ENCODE measurements at places on chromosomes 7 and 10. TPM values are rescaled to one million over a fixed set of nuclear protein-coding genes. Genes with fewer than 3 reads are reported as not detected.

DNA sequence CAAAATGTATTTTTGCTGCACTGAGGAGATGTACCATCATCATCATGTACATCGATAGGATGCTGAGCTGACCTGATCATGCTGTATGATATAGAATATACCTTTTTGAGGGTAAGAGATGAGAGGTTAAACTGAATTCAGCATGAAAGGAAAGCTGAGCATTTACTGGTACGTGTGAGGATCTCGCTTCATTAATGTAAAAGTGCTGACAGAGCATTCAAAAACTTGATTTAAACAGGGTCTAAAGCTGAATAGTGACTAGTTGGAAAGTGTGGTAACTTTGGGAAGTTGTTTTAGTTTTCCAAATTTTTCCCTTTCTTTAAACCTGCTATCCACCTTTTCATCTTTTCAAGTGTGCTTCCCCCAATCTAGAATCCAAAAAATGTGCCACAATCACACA is 28.5 kb upstream of the COL1A2 start:
- no peak for DNase-seq

- no peak for DNase-seq
Observed at GRCh38 chr7:47441796-47442604, 139.9 kb downstream of the TNS3 start.

- DNase-seq, result no peak
Observed at GRCh38 chr10:21401196-21401595, 124.3 kb downstream of the SKIDA1 start.

DNA sequence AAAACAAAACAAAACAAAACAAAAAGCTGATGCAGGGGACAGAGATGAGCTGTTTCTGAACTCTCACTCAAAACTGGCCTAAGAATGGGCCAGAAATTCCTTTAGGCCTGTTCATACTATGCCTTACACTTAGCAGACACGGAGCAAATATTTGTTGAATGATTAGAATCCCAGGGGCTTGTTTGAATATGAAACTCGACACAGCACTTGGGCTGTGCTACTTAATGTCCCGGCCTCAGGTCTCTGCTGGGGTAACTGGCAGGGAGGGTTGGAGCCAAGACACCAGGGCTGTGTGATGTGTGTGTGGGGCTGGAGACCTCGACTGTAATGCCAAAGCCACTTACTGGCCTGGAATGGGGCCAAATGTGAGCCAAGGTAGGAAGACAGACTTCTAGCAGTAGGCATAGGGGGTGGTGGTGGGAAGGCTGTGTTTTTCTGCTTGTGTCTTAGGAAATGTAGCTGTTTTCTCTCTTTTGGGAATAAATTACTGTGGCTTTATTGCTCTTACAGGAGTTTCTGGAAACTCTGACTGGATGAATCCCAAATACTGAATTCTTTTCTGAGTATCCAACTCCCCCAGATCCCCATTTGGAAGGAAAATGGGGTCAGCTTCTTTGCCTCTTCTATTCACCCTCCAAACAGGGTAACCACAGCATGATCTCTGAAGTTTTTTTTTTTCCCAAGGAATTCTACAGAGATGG is 66.7 kb downstream of the EMX2 start:
- no peak for DNase-seq

- no peak for DNase-seq
Observed at GRCh38 chr10:71516890-71517289, 120.2 kb downstream of the CDH23 start.

GRCh38 chr10:87694011-87694794 is 34.5 kb downstream of the PAPSS2 start:
- no peak for DNase-seq

GRCh38 chr7:121288894-121289293 is 39.9 kb upstream of the WNT16 start:
- no peak for DNase-seq

GRCh38 chr10:110214371-110214826 is 7.0 kb downstream of the MXI1 start:
- DNase-seq, result no peak

DNA sequence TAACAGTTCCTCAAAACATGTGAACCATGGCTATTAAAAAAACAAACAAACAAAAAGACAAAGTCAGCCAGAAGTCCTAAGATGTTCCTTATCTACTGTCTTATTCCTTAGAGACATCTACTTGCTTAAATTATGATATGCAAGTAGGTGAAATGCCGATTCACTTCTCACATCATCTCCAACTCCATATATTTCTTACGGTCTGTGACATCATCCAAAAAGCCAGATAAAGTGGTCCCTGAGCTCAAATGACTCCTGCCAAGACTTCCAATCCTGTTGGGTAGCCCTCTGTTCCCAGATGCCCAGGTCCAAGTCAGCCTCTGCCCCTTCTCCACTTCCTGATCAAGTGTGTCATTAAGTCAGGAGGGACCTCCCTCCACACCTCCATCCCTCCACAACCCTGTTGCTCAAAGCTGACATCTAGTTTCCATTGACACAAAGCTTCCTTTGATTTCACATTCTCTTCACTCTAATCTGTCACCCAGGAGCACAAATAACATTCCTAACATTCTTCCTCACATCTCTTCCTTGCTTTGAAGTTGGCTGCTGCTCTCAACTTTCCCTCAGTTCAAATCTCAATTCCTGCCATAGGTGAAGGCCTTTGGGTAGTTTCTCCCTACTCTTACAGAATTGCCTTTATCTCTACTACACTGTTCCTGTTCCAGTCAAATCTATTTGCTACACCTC is 56.1 kb upstream of the PDLIM1 start:
- DNase-seq, result no peak

DNA sequence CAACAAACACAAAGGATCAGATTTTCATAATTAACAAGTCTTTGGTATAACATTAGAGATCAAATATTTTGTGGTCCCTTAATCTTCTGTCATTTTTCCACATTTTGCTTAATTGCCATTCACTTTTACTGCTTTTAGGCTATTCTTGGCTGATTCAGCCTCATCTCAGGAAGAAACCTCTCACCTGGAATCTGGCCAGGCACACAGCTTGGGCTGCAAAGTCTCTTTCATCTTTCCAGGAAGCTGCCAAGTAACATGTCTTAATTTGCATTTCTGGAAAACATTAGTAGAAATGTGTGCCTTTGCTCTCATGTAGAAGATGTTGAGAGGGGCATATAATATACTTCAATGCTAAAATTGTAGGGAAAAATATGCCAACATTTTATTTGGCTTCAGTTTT is 174.2 kb upstream of the STEAP4 start:
- no peak for DNase-seq

DNA sequence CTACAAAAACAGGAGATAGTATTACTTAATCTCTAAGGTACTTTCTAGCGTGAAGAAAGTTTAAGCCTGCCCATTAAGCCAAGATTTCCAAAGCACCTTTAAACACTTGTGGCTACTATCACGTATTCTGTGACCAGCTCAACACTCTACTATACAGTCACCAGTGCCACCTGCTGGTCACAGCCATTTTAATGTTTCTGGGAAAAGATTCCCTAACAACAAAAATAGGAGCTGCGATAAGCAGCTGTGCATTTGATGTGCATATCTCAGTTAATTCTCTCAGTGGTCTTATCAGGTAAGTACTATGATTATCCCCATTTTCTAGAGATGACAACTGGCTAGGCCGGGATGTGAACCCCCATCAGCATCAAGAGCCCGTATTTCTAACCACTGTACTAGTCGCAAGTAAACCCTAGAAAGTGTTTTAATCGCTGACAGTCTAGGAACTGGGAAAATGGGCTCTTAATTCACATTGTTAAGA is 860 bp downstream of the SEC31B start:
- DNase-seq, result no peak

DNA sequence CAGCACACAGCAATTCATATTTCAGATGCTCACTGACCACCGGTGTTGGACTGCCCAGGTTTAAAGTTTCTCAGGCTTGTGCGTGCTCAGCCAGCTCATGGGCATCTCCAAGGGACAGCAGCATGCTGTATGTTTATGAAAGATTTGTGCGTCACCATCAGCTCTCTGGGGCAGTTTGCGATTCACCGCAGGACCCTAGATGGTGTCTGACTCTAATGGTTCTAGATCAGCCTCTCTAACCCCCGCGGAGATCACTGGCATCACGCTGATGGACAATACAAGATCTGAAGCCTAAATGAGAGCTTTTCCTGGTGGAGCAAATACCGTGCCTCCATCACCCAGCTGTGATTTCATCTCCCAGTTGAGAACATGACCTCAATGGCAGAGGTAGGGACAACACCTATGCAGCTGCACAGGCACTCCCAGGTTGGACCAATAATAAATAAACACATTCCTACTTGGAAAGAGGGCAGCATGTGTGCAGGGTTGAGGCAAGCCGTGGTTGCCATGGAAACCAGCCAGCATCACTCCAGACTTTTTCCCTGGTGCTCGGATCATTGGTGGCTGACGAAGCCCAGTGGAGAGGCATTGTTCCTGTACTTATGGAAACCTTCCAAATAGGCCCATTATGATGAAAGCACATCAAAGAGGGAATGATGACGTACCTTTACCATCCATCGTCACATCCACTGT is 253.6 kb downstream of the KCNMA1 start:
- no peak for DNase-seq

- no peak for DNase-seq
Observed at GRCh38 chr7:26305090-26305868, 13.6 kb downstream of the SNX10 start.

DNA sequence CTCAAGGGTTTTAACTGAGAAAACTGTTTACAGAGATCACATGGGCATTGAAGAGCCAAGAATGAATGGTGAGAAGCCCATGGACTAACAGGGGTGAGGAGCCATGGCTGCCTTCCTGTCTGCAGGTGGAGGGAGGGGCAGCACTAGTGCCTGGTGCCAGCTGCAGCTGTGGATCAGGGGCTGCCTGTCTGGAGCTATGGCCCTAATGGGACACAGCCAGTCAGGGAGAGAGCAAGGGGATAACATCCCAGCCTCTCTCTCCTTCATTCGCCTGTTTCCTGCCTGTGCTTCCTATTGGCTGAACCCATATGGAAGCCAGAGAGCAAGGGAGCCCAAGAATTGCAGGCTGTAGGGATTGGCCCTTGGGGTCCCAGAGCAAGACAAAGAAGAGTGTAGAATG is 125.8 kb upstream of the GAD2 start:
- DNase-seq, result no peak

DNA sequence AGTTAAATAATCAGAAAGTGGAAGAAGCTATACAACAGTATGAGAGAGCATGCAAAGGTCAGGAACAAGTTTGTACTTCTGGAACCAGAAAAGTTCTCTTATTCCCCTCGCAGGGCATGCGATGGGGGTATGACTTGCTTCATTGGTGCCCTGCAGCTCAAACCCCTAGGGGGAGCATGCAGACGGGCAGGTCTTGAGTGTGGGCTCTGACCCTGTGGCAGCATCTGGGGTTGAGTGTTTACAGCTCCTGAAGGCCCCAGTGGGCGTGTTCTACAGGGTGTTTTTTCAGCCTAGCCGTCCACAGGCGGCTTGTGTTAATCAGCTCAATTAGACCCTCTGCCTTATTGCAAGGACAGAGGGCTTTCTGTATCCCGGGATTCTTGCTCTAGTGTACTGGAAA is 44.5 kb downstream of the KIF20B start:
- DNase-seq, result no peak

- DNase-seq, result no peak
Observed at GRCh38 chr7:140702774-140703173, 6.3 kb downstream of the NDUFB2 start.

DNA sequence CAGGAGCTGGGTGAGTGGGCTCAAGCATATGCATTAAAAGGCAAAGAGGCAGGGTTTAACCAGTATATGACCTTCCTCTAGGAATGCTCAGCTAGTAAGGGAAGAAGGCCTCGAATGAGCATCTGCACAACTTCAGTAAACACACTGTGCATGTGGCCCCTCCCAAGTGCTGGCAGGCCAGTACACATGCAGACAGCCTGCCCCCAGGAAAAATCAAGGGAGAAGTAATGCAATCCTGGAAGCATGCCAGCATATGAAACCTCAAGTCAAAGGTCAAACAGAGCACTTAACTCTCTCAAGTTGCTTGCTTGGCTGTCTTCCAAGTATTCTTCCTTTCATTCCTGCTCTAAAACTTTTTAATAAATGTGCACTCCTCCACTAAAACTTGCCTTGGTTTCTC is 208.4 kb downstream of the ACTR3B start:
- no peak for DNase-seq

GRCh38 chr10:83881661-83882060 is 257.6 kb upstream of the GHITM start:
- no peak for DNase-seq

- no peak for DNase-seq
Observed at GRCh38 chr10:87882555-87883294, 19.3 kb downstream of the PTEN start.

- no peak for DNase-seq
Observed at GRCh38 chr7:35450456-35451214, 196.7 kb upstream of the TBX20 start.

GRCh38 chr7:1367501-1368183 is 91.6 kb downstream of the MICALL2 start:
- no peak for DNase-seq

- DNase-seq, result no peak
Observed at GRCh38 chr10:95503526-95503925, 57.6 kb downstream of the SORBS1 start.

GRCh38 chr7:13801669-13802068 is 187.8 kb downstream of the ETV1 start:
- no peak for DNase-seq

GRCh38 chr10:48946332-48946731 is 6.7 kb upstream of the LRRC18 start:
- no peak for DNase-seq

GRCh38 chr7:128845475-128845874 is 15.3 kb downstream of the FLNC start:
- no peak for DNase-seq

- no peak for DNase-seq
Observed at GRCh38 chr10:115654961-115655360, 561.8 kb downstream of the ATRNL1 start.

DNA sequence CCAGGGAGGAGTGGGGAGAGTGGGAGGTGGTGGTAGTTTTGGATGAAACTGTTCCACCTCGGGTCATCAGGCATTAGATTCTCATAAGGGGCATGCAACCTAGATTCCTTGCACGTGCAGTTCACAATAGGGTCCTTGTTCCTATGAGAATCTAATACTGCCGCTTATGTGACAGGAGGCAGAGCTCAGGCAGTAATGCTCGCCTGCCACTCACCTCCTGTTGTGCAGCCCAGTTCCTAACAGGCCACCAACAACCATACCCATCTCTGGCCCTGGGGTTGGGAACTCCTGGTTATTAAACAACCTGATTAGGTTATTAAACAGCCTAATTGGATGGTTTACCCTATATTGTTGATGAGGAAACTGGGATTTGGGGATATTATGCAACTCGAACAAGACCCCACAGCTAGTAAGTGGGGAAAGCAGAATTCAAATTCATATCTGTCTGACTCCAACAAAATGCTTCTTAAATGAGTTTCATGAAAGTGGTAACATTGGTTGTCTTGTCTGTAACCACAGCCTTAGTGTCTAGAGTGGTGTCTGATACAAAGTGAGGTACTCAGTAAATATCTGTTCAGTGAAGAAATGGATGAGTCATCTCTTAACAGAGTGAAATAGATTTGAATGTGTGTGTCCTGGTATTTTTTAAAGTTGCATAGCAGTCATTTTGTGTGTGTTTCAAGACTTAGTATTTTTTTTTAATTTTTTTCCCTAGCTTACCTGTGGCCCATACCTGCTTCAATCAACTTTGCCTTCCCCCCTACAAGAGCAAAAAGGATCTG is 101.6 kb downstream of the HECTD2 start:
- DNase-seq, result no peak

GRCh38 chr10:95403700-95404461 is 113.1 kb upstream of the PDLIM1 start:
- no peak for DNase-seq

The SPDYE2B gene
- 0.58 TPM for polyA plus RNA-seq

The C7orf33 gene
- polyA plus RNA-seq, result not detected

The DYNC1I1 gene
- polyA plus RNA-seq, result 0.28 TPM

The TAC1 gene
- polyA plus RNA-seq, result 0.49 TPM

The FFAR4 gene
- not detected for polyA plus RNA-seq

The AKR1C4 gene
- polyA plus RNA-seq, result not detected

The SEC23IP gene
- 76.6 TPM for polyA plus RNA-seq

The EBLN1 gene
- not detected for polyA plus RNA-seq

The PON3 gene
- 1.8 TPM for polyA plus RNA-seq
